ENCODE measurements at places on chromosomes 4 and X.

GRCh38 chr4:336099-336892 is 1.3 kb upstream of the ZNF141 start:
- DNase-seq: no peak

GRCh38 chr4:141669501-141669900 is 33.1 kb downstream of the IL15 start:
- DNase-seq: no peak

DNA sequence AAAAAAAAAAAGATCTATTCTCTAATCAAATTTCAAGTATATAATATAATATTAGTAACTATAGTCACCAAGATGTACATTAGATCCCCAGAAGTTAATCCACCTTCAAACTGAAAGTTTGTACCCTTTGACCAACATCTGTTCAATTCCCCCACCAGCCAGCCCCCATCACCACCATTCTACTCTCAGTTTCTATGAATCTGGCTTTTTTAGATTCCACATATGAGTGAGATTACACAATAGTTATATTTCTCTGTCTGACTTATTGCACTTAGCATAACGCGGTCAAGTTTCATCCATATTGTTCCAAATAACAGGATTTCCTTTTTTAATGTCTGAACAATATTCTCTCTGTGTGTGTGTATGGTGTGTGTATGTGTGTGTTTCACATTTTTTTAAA is 33.7 kb upstream of the VMA21 start:
- DNase-seq: no peak

DNA sequence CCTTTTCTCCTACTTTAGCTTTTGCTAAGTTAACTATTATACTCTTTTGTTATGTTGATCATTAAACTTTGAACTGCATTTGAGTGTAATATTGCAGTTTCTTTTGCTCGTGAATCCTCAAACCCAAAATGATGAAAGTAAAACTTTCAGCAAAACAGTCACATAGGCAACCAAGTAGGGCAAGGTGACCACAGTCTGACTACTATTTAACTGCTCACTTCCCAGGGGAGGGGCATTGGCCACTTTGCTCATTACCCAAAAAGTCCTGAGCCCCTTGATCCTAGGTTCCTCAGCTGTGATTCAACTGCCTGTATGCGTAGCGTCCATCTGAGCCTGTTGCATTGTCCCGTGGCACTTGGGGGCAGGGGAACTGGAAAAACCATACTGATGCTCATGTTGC is 17.0 kb downstream of the RBMX2 start:
- no peak for DNase-seq

GRCh38 chr4:52358883-52359321 is 300.2 kb downstream of the USP46 start:
- no peak for DNase-seq

GRCh38 chr4:106032851-106033286 is 137.6 kb downstream of the NPNT start:
- no peak for DNase-seq

GRCh38 chrX:122579526-122579925 is 604.6 kb upstream of the GRIA3 start:
- no peak for DNase-seq

- no peak for DNase-seq
Observed at GRCh38 chr4:74055096-74055495, 16.6 kb upstream of the CXCL3 start.

GRCh38 chr4:185165605-185166063 is 22.6 kb downstream of the SLC25A4 start:
- no peak for DNase-seq

DNA sequence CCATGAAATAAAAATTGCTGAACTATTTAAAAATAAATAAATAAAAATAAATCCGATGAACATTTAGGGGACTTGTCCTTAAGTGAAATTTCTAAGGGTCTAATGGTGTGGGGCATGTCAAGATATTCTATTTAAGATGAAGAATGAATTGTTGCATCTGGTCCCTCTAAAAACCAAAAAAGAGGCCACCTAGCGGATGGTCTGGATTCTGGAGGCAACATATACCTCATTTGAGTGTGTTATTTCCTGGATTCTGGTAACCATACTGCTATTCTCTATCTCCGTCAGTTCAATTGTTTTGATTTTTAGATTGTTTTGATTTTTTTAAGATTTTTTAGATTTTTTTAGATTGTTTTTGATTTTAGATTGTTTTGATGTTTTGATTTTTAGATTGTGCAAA is 28.3 kb downstream of the AGTR2 start:
- no peak for DNase-seq

- DNase-seq: no peak
Observed at GRCh38 chr4:69731847-69732246, 28.6 kb downstream of the SULT1B1 start.

DNA sequence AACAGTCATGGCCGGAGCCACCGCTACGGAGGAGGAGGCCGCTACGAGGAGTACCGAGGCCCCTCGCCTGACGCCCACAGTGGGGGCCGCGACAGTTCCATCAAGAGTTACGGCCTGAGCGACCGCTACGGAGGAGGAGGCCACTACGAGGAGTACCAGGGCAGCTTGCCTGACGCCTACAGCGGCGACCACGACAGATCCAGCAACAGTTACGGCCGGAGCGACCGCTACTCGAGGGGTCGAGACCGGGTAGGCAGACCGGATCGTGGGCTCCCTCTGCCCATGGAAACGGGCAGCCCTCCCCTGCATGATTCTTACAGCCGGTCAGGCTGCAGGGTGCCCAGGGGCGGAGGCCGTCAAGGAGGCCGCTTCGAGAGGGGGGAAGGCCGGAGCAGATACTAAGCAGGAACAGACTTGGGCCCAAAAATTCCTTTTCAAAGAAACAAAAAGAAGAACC is 3.1 kb downstream of the RBMXL3 start:
- DNase-seq: no peak

DNA sequence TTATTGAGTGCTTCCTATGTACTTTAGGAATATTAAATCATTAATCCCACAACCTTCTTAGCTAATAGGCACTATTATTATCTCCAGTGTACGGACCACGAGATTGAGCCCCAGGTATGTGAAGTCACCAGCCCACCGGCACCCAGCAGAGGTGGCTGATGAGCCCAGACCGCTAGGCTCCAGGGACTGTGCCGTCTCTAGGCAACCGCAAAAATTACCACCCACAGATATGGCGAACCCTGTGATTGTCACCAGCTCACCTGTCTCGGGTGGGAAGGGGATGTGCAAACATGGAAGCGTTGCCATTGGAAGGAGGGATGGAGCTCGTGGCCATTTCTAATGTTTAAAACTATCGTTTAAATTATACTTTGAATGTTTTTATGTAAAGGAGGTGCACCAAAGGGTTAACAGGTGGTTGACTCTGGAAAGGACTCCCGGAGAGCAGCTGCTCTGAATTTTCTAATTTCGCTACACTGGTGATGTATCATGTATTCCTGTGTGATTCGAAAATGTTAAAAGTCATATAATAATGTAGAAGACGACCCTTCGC is 21.0 kb upstream of the JAKMIP1 start:
- no peak for DNase-seq

- no peak for DNase-seq
Observed at GRCh38 chrX:31349515-31349914, 277.7 kb upstream of the FTHL17 start.

DNA sequence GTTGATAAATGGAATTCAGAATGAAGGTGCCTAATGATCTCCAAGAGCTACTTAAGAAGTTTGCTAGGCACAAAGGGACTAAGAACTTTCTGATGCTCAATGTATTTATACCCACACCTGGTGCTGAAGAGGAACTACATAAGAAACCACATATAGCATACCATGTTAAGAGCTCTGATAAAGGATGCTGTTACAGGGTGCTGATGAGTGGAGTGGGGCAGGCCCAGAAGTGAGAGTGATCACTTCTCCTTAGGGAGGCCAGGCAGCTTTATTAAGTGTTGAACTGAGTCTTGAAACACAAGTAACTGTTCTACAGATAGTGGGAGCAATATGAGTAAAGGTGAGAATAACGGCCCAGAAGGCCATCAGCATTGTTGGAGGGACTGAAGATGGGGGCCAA is 68.3 kb upstream of the CHRDL1 start:
- DNase-seq: no peak

GRCh38 chrX:136761421-136761820 is 19.3 kb downstream of the ARHGEF6 start:
- no peak for DNase-seq

DNA sequence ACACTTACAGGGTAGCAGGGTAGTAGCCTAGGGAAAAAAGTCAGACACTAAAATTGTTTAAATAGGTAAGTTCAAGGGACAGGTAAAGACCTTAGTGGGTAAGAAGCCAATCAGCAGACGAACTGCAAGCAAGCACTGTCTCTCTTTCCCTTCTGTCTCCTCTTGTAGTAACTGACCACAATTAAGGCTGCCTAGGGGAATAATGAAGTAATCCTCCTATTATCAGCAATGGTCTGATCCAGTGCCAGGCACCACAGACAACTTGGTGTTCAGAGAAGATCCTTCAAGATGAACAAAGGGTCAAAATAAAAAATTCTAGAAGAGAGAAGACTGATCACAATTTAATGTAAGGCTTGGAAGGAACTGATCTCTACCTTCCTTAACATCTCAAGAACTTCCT is 62.9 kb downstream of the ELOVL6 start:
- no peak for DNase-seq

GRCh38 chr4:112594993-112595392 is 41.7 kb downstream of the ZGRF1 start:
- DNase-seq: no peak

DNA sequence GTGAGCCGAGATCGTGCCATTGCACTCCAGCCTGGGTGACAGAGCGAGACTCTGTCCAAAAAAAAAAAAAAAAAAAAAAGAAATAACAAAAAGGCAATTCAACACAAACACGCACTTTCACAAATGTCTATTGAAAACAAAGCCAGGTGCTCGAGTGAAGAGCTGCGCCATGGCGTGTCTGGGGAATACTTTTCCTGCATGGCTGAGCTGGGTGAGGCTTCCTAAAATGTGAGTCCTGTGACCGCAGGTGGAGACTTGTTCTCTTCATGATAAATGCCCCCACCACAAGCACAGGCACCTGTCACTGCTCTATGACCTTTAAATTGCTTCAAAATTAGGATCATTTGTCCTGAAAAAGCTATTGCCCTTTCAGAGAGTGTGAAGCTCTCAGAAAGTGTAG is 4.0 kb upstream of the ABLIM2 start:
- DNase-seq: no peak

DNA sequence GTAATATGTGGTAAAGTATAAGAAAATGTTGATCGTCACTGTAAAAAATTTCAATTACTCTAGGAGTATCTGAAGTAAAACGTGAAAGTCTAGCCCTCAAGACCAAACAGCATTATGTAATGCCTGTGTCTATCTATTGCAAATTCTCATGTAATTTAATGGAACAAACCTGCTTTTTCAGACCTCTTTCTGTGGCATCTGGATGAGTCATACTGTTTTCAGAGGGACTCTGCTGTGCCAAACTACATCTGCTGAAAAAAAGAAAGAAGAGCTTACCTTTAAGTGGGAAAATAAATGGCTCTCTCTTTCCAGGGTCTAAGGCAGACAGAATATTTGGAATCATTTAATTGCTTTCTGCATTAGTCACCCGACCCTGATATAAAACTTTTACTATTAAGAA is 89.8 kb upstream of the ARMCX2 start:
- no peak for DNase-seq

- DNase-seq: no peak
Observed at GRCh38 chr4:38523524-38524448, 140.2 kb upstream of the KLF3 start.

DNA sequence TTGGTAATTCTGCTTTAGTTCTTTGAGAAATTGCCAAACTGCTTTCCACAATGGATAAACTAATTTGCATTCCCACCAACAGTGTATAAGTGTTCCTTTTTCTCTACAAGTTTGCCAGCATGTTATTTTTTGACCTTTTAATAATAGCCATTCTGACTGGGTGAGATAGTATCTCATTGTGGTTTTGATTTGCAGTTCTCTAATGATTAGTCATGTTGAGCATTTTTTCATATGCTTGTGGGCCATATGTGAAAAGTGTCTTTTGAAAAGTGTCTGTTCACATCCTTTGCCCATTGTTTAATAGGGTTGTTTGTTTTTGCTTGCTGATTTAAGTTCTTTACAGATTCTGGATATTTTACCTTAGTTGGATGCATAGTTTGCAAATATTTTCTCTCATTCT is 25.9 kb downstream of the ENPEP start:
- no peak for DNase-seq

- no peak for DNase-seq
Observed at GRCh38 chr4:162401021-162401420, 237.2 kb upstream of the FSTL5 start.

- no peak for DNase-seq
Observed at GRCh38 chr4:137700072-137700471, 167.8 kb upstream of the PCDH18 start.

GRCh38 chr4:180462116-180462515 is 1781.1 kb upstream of the TENM3 start:
- no peak for DNase-seq

DNA sequence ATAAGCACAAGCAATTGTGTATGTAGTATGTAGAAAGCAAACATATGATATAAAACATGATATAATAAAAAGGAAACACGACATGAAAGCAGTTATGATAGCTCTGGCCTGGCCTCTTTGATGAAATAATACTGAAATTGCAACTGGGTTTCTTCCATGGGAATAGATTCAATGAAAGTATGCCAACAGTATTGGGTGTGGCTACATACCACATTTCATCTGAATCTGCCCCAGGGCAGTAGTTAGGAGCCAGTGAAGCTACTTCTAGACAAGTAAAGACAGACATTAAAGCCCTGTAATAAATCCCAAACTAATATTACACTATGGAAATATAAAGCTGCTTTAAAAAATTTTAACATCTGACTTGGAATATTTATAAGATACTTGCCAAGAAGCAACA is 207.3 kb downstream of the FBXW7 start:
- DNase-seq: no peak

DNA sequence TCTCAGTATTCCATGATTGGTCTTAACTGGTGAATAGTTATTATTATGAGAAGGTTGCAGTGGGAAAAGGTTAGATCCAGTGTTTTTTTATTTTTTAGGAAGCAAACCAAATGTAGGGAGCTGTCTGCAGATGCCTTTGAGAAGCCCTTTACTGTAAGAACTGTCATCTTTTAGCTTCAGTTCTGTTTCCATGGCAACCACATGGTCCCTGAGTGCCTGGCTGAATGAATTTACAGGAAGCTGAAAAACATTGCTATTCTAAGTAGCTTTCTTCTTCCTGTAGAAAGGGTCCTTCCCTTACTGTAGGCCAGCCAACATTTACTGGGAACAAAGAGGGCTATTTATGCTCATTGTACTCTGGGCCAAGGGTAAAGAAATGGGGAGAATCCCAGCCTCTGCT is 103.3 kb downstream of the DCLK2 start:
- no peak for DNase-seq
